B cell (primary cell): ENCODE measurements at places on chromosomes 5 and 9. TPM values are rescaled to one million over a fixed set of nuclear protein-coding genes. Genes with fewer than 3 reads are reported as not detected.

Gene GPRIN1
- 0.35 and 0.72 TPM in 2 replicates for polyA plus RNA-seq

GRCh38 chr9:24438876-24439275, 106.8 kb downstream of the IZUMO3 start:
- no peak overlapping the region for H3K4me3 ChIP-seq
- H3K27ac ChIP-seq = no peak overlapping the region
- H3K4me1 ChIP-seq = no peaks in the 10 kb centered on the region
- DNase-seq = no peak

DNA sequence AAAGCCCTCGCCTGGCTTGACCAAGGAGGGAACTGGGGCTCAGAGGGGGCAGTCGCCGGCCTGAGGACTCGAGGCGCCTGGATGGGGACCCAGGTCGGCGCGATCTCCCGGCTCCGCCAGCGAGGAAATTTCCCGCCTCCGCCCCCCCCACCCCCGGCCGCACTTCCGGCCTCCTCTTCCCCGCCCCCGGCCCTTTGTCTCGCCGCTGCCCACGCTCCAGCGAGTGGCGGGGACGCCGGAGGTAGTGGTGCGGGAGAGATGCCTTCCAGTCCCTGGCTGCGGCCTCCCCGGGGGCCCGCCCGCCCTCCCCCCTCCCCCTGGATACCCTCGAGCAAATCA, 448 bp upstream of the GPRIN1 start:
- H3K36me3 ChIP-seq = no peaks in the 10 kb centered on the region
- no peak for DNase-seq
- no peak overlapping the region for H3K27ac ChIP-seq
- H3K4me1 ChIP-seq = peaks cover 4% of the 10 kb centered on the region

GRCh38 chr9:18194316-18194715, 279.6 kb upstream of the ADAMTSL1 start:
- H3K4me3 ChIP-seq = no peak overlapping the region
- no peak overlapping the region for H3K27ac ChIP-seq
- DNase-seq = no peak
- no peaks in the 10 kb centered on the region for H3K36me3 ChIP-seq

- no peak overlapping the region for H3K4me3 ChIP-seq
- no peak overlapping the region for H3K27ac ChIP-seq
- no peaks in the 10 kb centered on the region for H3K4me1 ChIP-seq
Measured at GRCh38 chr9:121844098-121844497, 192.7 kb downstream of the DAB2IP start.

GRCh38 chr5:138705007-138705406, 48.2 kb upstream of the CTNNA1 start:
- H3K27me3 ChIP-seq = peaks cover 11% of the 10 kb centered on the region
- no peaks in the 10 kb centered on the region for H3K36me3 ChIP-seq
- H3K4me1 ChIP-seq = no peaks in the 10 kb centered on the region
- no peak overlapping the region for H3K27ac ChIP-seq
- DNase-seq = no peak
